ENCODE measurements at places on chromosomes 7 and 10.

GRCh38 chr10:117409549-117410305 is 34.5 kb upstream of the PDZD8 start:
- no peak for DNase-seq

- no peak for DNase-seq
Measured at GRCh38 chr7:37097276-37097675, 351.4 kb downstream of the ELMO1 start.

- peak; percentile 52 for DNase-seq
Measured at GRCh38 chr7:36732806-36733205, 8.5 kb upstream of the AOAH start.

- peak; percentile 43 for DNase-seq
Measured at GRCh38 chr10:7161484-7162250, 249.2 kb downstream of the SFMBT2 start.

DNA sequence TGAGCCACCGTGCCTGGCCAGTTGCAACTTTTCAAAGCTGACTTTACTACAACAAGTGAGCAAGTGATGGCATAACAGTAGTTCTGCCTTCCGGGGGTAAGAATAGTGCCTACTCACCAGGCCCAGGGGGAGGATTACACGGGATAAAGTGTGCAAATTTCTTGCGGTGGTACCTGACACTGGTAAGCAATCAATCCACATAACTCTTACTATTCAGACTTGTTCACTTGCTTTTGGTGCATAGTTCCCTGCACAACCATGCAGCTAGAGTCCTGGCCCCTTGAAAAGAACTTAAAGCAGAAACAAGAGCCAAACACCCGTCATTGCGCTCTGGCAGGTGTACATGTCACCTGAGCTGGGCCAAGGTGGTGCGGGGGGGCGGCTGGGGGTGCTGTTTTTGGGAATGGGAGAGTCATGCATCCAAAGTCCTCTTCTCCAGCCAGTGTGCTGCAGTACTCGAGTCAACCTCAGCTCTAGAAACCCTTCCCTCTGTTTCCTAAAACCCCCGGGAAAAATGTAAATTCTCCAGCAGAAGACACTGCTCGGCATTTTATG is 5.4 kb upstream of the COBL start:
- no peak for DNase-seq

- peak; percentile 98 for DNase-seq
Measured at GRCh38 chr10:114634609-114634979, 23.5 kb downstream of the ABLIM1 start.

DNA sequence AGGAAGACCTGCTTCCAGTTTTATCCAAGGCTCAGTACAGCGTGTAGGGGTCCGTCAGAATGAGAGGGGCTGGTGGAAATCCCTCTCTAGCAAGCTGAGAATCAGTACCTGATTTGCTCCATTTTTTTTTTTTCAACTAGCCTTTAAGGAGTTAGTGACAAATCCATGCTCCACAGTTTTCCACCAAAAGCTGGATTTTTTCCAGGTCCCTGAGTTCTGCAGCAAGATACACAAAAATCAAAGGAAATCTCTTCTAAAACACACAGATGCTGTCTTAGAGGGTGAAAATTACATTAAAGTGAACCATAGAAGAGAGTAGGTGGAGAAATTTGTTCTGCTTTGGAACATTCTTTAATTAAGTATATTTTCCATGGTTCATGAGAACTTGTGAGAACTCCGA is 30.4 kb downstream of the MDFIC start:
- no peak for DNase-seq

DNA sequence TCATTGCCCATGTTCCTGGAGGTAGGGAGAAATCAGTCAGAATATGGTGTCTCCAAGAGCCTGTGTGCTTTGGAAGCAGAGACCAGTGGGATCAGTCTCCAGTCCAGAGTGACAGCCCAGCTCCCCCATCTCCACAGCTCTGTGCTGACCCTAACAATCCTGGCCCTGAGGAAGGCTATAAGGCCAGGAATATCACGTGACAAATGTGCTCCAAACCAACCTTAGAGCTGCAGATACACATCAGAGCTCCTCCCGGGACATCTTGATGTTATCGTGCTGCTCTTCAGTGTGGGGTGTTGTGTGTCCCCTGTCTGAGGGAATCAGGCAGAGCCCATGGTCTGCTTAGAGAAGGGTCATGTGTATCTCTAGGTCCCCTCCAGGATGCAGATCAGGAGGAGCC is 15.2 kb downstream of the DMBT1 start:
- DNase-seq = no peak

DNA sequence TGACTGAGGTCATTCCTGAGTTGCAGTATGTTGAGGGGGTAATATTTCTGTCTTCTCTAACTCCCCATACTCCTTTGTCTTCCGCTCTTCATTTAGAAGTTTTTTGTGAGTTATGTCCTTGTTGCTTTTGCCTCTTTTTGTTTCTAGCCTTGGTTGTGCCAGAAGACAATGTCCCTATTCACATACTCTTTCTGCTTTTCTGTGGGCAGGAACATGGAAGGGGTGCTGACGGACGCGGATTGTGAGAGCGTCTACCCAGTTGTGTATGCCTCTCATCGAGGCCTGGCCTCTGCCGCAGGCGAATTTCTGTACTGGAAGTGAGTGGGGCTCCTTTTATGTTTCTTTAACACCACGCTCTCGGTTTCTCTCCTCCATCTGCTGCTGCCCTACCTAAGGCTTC is 20.5 kb downstream of the STAG3 start:
- no peak for DNase-seq

DNA sequence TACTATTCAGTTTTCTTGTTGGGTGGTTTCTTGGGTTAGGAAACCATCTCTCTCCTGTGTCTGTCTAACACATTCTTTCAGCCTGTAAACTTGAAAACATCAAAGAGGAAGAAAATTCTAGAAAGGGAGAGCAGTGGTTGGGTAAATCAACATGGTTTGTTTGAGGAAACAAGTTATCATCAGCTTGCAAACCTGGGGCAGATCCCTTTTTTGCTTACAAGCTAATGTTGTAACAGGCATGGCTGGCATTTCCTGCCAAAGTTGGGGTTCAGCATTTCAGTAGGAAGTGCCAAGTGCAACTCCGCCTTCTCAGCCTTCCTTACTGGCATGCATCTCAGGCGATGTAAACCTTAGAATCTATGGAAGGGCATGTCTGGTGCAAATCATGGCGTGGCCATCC is 112.6 kb downstream of the EEPD1 start:
- no peak for DNase-seq

DNA sequence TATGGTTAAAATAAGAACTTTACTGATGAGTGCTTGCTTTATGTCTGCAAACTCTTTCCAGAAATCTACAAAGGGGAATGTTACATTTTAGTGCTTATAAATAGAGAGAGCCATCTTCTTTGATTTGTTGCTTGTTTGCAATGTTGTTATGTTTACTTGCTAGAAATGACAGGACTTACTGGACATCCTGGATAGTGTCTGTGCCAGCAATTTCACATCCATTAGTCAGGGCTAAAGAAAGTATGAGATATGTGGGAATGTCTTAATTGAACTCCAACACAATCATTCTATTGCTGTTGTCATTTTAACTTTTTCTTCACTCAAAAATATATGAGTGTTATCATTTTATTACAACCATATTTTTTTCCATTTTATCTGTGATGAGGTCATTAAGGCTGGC is 453.2 kb downstream of the TNS3 start:
- no peak for DNase-seq

GRCh38 chr7:118280319-118281012 is 56.0 kb downstream of the ANKRD7 start:
- DNase-seq = no peak

DNA sequence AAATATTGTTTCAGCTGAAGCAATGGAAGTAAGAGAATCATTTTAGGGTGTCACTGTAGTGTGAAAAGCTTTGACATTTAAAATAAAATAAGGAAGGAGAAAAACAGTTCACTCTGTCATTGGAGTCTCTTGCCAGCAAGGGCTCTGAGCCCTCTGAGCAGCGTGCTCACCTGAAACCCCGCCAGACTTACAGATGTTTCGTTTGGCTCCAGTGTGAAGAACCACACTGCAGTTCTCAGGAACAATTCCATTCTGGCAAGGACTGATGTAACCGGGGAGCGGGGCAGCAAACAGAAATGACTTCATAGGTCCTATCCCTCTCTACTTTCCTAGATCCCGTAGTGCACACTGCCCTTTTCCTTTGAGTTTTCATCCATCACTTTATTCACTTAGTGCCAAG is 164.3 kb downstream of the CELF2 start:
- DNase-seq = no peak

- DNase-seq = peak; percentile 36
Measured at GRCh38 chr10:71234970-71235685, 22.8 kb downstream of the UNC5B start.

- DNase-seq = no peak
Measured at GRCh38 chr10:129548600-129548999, 81.6 kb downstream of the MGMT start.

GRCh38 chr7:116583653-116584052 is 58.8 kb downstream of the CAV1 start:
- DNase-seq = peak; percentile 44

GRCh38 chr7:22338877-22339276 is 18.1 kb downstream of the RAPGEF5 start:
- DNase-seq = no peak

GRCh38 chr7:128203047-128203491 is 38.0 kb upstream of the LEP start:
- DNase-seq = no peak

DNA sequence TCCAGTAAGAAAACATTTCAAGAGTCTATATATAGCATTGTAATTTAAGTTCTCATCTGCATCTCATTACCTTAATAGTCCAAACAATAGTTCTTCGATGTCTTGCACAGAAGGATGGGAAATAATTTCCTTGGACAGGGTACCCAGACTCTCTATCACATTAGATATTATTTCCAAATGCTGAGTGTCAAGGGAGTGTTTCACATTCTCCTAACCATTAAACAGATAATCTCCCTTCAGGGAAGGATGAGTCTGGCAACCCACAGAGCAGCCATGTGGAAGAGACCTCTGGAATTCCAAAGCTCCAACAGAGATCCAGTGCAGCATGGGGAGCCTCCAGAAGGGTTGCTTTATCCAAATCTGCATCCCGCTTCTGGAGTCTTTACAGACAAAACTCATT is 89.6 kb downstream of the FZD1 start:
- DNase-seq = no peak

- no peak for DNase-seq
Measured at GRCh38 chr7:50718311-50718710, 64.4 kb downstream of the GRB10 start.

DNA sequence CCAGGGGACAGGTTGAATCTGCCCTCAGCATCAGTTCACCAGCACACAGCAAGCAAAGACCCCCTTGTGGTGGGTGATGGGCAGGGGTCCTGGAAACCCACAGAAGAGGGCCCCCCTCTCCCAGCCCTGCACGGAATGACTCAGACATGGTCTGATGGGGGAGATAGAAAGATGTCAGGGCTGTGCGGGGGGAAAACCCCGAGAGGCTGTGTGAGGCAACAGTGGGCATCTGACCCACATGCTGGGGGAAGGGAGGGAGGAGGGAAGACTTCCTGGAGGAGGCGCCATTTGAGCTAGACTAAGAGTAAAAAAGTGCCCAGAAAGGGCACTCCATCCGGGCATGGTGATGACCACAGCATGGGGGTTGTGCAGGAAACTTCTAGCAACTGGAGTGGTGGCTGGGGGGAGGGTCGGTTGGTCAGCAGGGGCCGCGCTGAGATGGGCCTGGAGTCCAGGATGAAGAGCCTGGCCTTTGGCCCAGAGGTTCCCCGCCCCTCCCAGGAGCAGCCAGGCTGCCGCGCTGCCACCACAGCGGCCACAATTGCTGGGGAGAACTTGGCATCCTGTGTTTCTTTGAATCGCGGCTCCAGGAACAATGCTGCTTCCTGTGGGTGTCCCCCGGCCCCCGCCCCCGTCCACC is 2.5 kb downstream of the LFNG start:
- peak; percentile 89 for DNase-seq

DNA sequence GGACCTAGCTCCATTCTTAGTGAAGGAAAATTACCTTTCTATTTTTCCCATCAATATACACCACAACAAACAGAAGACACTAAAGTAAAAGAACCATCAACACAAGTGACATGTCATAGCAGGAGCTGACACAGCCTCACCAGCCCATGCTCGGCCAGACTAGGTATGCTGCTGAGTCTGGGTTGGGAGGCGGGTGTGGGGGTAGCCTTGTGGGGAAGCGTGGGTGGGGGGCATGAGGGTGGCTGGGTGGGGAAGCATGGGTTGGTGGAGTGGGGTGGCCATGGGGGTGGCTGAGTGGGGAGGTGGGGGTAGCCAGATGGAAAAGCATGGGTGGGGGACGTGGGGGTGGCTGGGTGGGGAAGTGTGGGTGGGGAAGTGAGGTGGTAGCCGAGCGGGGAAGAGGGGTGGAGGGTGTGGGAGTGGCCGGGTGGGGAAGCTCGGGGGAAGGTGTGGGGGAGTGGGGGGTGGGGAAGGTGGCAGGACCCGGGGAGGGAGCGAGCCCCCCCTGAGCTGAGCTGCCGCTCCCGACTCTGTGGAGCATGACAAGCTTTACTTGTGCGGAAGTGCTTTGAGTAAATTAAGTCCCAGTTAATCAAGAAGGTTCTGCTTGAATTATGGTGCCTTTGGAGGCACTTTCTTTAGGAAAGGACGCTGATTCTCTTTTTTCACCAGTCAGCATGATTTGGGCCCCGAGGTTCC is 294.6 kb upstream of the ZNF32 start:
- no peak for DNase-seq

DNA sequence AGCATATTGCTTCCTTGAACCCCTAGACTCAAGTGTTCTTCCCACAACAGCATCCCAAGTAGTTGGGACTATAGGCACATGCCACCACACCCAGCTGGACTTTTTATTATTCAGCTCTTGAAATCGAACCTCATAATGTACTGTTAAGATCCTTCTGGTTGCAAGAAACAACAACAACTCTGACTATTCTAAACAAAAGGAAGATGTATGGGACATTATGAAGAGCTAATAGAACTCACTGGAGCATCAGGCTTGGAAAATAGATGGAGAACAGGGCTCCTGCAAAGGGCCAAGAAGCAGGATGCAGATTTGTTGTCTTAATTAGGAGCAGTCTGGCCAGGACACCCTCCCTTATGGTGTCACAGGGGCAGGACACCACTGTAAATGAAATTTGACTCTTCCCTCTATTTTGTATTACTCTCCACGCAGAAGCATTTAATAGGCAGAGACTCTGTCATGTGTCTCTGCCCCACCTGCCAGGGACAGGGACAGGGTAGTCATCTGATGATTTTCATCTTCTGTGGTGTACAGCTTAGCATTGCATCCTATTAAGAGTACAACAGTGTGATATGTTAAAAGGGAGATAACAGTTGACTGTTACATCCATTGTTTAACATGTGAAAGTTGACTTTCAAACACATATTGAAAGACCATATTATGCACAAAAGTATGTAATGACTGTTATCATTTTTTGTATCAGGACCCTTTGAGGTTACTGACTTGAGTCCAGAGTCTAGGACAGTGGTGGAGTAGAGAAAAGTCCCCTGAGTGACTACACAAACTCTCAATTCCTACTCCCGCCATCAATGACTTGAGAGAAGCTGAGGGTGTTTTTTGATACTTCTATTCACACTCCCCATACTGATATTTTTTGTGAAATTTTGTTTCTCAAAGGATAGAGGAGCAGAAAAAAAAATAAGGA is 157.3 kb downstream of the LRRC4 start:
- no peak for DNase-seq
